ENCODE measurements at places on chromosomes 11 and 22.

DNA sequence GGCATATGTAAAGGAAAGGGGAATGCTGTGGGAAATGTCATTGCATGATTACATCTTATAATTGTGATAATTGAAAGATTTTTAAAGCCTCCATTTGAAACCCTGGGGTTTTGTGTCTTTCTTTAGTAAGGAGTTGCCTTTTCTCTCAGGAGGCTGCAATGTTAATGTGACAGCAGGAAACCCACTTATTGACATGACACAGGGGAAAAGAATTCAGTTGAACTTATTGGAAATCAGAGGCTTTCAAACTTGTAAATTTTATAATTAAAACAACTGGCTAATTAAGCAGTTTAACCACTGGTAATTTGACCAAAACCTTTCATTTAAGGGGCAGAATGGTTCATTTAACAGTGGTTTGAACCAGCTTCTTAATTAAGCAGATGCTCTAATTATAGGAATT, 31.2 kb downstream of the MRPL48 start:
- no peak for DNase-seq

GRCh38 chr11:65224930-65225278, 36.9 kb upstream of the POLA2 start:
- DNase-seq = no peak

DNA sequence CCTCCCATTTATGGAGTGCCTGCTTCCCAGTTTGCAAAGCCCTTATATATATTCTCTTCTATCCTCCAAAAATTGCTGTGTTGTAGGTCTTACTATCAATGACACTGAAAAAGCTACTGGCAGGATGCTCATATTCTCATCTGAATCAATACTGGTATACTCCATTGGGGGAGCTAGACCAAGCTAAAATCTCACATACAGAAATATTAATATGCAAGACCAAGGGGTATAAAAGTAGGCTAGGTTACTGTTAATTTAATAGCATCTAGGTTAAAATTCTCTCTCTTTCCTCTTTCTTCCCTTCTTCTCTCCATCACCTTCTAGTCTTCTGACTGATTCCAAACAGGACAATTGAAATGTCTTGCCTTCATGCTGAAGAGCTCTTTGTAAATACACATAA, 17.1 kb upstream of the BDNF start:
- no peak for DNase-seq

- no peak for DNase-seq
Measured at GRCh38 chr11:134126217-134126822, 57.4 kb downstream of the JAM3 start.

DNA sequence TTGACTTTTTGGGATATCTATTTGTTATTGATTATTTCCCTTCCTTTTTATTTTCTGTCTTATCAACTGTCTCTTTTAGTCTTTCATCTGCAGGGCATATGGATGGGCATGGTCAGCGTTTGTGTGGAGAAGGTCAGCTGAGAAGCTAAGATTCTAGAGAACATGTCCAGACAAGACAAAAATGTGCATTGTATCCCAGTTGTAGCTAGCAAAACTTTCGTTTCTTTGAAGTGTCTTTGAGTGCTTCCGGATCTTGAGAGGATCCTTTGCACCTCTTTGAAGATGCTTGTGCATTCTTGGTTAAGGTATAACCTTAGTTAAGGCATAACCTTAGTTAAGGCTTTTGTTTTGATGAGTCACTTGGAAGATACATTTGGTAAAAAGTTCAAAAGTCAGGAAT, 329.9 kb upstream of the LRRC4C start:
- no peak for DNase-seq

DNA sequence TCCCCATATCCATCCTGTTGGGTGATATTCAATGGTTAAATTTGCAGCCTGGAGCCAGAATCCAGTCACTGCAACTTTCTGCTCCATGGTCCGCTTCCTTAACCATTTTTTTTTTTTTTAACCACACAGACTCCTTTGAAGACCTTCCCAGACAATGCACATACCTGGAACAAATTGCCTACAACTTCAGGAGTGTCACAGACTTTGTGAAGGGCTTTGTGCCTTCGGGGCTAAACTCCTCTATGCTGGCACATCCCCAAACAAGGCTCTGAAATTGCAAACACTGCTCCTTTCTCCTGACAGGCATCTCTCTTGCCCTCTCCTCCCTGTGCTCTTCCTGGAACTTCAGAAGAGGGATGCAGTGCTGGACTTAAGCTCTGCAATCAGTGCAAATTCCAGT, 40.6 kb downstream of the TENM4 start:
- DNase-seq = no peak

DNA sequence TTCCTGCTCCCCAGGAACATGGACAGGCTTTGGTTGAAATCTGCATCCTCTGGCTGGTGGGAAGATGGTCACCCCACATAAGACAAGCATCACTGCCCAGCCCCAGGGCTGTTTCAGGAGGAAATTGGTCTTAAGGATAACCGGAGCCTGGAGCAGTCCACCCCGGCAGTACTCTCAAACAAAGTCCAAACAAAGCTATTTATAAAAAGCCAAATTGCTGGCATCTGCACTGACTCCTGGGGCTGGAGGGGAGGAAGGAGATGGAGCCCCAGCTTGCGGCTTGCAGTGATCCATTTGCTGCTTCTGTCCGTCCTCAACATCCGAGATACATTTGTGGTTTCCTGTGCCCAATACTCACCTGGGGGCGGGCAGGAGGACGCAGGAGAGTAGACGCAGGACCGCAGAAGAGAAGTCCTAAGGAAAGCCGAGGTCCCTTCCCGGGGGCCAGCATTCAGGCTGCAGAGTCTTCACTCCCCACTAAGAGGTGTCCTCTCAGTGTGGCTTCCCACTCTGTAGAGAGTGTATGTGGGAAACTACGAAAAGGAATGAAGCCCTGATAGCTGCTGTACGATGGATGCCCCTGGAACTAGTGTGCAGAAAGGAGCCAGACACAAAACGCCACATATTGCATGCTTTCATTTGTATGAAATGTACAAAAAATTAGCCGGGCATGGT, 107.3 kb upstream of the FGF3 start:
- DNase-seq = no peak

DNA sequence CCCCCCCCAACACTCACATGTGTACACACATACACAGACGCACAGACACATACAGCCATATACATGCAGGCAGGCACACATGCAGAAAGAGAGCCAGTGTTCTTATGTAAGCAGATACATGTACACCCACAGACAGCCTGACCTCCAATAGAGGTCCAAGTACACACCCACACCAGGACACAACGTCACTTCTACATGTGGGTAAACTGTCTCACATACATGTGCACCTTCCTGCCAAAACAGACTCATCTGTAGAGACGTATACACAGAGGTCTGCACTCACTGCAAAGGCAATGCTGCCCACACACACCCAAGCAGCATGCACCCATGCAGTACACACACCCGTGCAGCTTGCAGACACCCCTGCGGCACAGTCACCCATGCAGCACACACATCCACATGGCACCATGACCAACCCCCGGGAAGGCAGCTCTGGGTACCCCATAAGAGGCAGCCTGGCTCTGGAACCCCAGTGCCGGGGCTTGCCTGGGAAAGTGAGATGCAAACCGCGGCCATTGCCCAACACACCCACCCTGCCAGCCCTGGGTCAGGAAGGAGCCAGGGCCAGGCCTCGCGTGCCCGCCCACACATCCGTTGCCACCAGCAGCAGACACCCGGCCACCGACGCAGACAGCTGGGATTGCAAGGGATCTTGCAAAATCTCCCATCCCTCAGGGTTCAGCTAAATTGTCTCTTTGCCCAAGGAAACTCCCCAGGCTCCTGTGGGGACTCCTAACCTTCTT, 10.1 kb downstream of the CASTOR1 start:
- DNase-seq = no peak

DNA sequence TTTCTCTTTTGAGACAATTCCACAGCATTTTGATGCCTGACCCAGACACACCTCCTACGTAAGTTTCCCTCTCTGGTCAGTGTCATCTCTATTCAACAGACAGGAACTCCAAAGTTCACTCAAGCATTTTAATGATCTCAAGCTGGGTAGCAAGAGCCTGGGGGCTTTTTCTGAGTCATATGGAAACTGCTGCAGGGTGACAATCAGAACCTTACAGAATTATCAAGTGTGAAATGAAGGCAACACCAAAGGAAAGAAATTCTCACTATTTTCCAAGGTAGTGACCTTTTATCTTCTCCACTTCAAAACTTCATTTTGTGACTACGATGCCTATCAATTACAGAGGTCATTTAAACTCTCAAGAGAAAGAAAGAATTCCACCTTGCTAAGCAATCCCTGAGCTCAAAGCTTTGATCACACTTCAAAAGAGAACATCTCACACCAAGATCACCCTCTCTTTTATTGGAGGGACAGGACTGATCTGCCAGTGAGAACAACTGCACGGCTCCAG, 229.0 kb upstream of the ZC3H12C start:
- DNase-seq = no peak

GRCh38 chr11:47899801-47900200, 51.7 kb upstream of the NUP160 start:
- DNase-seq = no peak

- no peak for DNase-seq
Measured at GRCh38 chr22:30224161-30224857, 22.2 kb downstream of the LIF start.

GRCh38 chr11:15775015-15775541, 581.3 kb downstream of the SOX6 start:
- no peak for DNase-seq

- DNase-seq = no peak
Measured at GRCh38 chr11:7690648-7691047, 15.6 kb downstream of the OVCH2 start.

GRCh38 chr22:44445731-44446130, 52.3 kb downstream of the RTL6 start:
- DNase-seq = no peak

DNA sequence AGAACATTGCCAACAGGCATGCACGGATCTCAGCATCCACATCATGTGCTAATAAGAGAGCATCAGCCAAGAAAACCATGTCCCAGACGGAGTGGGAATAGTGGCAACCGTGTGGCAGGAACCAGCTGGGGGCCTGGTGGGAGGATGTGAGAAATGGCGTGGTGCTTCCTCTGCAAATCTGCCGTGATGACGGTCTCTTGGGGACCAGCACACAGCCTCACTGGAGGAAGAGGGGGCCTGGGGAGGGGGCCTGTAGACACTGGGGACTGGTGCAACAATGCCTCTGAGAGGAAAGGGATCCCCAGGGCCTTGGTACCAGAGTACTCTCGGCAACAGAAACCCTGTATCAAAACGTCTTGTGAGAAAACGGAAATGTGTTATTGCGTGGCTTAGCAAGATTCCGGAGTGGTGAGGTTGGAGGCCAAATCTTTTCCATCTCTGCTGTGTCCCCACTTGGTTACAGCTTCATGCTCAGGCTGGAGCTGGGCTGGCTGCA, 154.3 kb upstream of the TBCEL start:
- DNase-seq = no peak

DNA sequence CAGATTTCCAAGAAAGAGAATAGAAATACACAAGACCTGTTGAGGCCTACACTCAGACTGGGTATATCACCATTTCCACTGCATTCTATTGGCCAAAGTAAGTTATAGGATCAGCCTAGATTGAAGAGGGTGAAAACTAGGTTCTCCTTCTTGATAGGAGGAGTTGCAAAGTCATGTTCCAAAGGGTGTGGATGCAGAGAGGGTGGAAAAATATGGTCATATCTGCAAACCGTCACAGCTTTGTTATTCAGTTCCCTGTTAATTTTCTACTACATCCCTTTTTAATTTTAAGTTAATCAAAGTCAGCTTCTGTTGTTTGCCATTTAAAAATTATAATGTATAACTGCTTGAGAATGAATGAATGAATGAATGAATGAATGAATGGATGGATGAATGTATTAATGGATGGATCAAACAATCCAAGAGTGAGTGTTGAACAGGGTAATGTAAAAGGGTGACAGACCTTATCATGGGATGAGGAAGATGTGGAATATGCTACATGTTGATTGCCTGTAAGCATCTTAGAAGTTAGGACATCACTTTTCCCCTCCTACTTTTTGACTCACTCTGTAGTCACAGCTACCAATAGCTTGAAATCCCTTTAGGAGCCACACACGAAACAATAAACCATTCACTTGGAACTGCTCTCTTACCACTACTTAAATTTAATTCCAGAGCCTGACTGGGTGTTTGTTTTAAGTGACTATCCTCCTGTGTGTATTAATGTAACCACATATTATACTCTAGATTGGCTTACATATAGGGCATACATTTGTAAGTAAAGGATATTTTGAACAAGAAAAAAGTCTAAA, 121.5 kb downstream of the CCDC34 start:
- no peak for DNase-seq

DNA sequence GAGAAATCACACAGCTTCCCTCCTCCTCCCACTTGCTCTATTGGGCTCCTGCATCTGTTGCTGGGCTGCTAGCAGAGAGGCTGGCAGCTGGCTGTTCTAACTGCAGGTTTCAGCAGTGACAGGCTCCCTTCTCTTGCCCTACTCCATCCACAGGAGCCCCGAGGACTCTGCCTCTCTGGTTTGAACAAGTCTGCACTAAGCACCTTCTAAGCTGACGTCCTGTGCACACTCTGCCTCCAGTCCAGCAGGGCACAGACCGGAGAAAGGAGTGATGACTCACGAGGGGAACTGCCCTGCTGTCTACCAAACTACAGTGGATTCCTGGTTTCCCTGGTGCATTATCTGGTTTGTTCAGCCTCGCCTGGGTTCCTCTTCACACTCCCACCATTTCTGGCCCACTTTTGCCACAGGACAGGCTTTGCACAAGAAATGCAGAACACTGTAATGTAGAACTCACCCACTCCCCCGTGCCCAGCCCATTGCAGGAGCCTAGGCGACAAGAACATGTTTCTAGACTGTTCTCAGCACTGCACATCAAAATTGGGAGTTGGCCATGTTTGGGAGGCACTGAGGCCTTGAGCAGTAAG, 26.0 kb downstream of the IL10RA start:
- DNase-seq = no peak

DNA sequence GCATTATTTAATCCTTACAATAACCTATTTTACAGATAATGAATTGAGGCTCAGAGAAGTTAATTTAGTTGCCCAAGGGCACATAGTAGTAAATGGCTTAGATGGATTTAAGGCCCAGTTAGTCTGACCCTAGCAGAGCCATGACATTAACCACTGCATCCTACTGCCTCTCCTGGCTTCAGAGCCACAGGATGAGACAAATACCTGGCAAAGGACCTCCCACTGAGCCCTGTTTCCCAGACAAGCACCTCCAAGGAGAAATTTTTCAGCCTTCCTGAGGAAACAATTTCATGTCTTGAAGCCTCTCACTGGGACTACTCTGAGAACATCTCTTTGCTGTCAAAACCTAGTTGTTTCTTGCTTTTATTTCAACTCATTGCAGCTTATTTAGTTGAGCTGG, 28.4 kb downstream of the IZUMO1R start:
- no peak for DNase-seq

- DNase-seq = no peak
Measured at GRCh38 chr11:75735181-75735845, 17.7 kb downstream of the MOGAT2 start.

GRCh38 chr11:26144291-26144690, 187.6 kb upstream of the ANO3 start:
- no peak for DNase-seq

All from T follicular helper cell (primary cell).